Breast epithelium (tissue), 4 donors: ENCODE measurements at places on chromosomes 4 and X. TPM values are rescaled to one million over a fixed set of nuclear protein-coding genes. Genes with fewer than 3 reads are reported as not detected.

- DNase-seq: no peak
- H3K4me1 ChIP-seq: no peaks in the 10 kb centered on the region
- no peak overlapping the region for H3K27ac ChIP-seq
- no peak overlapping the region for H3K4me3 ChIP-seq
- peaks cover 13% of the 10 kb centered on the region for H3K27me3 ChIP-seq
These were observed 6.0 kb downstream of the HPSE start for GRCh38 chr4:83328521-83329187.

DNA sequence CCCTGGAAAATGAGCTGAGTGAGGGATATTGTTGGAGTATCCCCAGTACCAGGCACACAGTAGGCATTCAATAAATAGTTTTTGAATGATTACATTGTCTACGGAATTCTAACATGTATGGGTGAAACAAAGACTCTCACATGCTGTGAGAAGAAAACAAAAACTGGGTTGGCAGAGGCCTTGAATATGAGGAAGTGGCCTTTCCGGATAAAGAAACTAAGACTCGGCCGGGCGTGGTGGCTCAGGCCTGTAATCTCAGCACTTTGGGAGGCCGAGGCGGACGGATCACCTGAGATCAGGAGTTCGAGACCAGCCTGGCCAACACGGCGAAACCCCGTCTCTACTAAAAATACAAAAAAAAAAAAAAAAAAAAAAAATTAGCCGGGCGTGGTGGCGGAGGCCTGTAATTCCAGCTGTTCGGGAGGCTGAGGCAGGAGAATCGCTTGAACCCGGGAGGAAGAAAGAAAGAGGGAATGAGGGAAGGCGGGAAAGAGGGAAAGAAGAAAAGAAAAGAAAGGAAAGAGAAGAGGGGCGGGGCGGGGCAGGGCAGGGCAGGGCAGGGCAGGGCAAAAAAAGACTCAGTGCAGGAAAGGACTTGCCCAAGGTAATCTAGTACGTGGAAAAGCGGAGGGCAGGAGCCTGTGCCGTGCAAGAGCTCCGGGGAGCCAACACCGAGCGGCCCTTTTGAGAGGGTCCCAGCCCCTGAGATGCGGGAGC, 689 bp upstream of the TMA16 start:
- H3K36me3 ChIP-seq: no peaks in the 10 kb centered on the region
- no peaks in the 10 kb centered on the region for H3K27me3 ChIP-seq
- no peak for DNase-seq
- no peaks in the 10 kb centered on the region for H3K4me1 ChIP-seq

- DNase-seq: no peak
- no peak overlapping the region for H3K27ac ChIP-seq
- H3K27me3 ChIP-seq: no peaks in the 10 kb centered on the region
- H3K4me1 ChIP-seq: no peaks in the 10 kb centered on the region
- no peak overlapping the region for H3K4me3 ChIP-seq
These were observed 348.2 kb downstream of the KCTD8 start for GRCh38 chr4:44100456-44100855.

Gene MTM1
- 14.7 TPM for total RNA-seq

Gene NAA11
- not detected for total RNA-seq
